Tibial nerve (tissue), 4 donors: ENCODE measurements at places on chromosomes 13 and 19. TPM values are rescaled to one million over a fixed set of nuclear protein-coding genes. Genes with fewer than 3 reads are reported as not detected.

C1QTNF9 gene
- 0.63 TPM for total RNA-seq

- no peaks in the 10 kb centered on the region for H3K27me3 ChIP-seq
- no peak overlapping the region for H3K27ac ChIP-seq
- H3K36me3 ChIP-seq, result no peaks in the 10 kb centered on the region
- no peak for DNase-seq
- H3K4me1 ChIP-seq, result no peaks in the 10 kb centered on the region
Measured at GRCh38 chr13:37657134-37657533, 58.6 kb upstream of the POSTN start.

- no peaks in the 10 kb centered on the region for H3K4me1 ChIP-seq
- H3K4me3 ChIP-seq, result no peak overlapping the region
- peak; percentile 23 for DNase-seq
- no peaks in the 10 kb centered on the region for H3K27me3 ChIP-seq
- H3K27ac ChIP-seq, result no peak overlapping the region
- H3K36me3 ChIP-seq, result no peaks in the 10 kb centered on the region
Measured at GRCh38 chr19:35352448-35353304, 5.0 kb downstream of the FFAR1 start.

DNA sequence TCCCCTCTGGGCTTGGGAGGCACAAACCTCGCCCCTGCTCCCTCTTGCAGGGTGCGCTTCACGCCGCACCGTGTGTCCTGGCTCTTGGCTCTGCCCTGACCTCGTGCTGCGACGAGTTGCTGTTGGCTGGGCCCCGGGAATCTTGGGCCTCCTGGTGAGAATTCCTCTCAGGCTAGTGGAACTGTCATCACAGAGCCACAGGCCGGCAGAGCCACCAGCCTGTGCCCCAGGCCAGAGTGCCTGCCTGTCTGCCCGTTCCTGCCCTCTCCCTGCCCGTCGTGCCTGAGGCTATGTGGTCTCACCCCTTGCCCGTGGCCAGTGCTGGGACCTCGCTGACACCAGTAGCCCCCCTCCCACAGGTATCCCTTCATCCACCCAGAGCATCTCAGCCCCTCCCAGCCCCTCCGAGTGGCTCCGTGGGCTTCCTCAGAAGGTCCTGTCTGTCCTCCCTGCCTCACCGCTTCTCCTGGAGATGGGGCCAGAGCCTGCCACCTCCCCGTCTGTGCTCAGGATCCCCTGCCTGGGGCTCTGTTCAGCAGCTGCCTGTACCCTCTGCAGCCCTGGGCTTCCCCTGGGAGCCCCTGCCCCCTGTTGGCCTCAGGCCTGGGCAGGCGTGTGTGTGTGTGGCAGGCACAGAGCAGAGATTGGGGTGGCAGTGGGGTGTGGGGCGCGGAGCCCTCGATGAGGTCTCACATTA is 13.3 kb downstream of the NDUFB7 start:
- H3K27ac ChIP-seq, result no peak overlapping the region
- H3K36me3 ChIP-seq, result no peaks in the 10 kb centered on the region
- no peak for DNase-seq
- peaks cover 34% of the 10 kb centered on the region for H3K4me1 ChIP-seq

GRCh38 chr19:16076958-16077611 is 790 bp downstream of the TPM4 start:
- peak overlapping the region; percentile 100 for H3K27ac ChIP-seq
- H3K36me3 ChIP-seq, result peaks cover 12% of the 10 kb centered on the region
- peak; percentile 64 for DNase-seq
